ENCODE measurements at places on chromosomes 7 and 10.

DNA sequence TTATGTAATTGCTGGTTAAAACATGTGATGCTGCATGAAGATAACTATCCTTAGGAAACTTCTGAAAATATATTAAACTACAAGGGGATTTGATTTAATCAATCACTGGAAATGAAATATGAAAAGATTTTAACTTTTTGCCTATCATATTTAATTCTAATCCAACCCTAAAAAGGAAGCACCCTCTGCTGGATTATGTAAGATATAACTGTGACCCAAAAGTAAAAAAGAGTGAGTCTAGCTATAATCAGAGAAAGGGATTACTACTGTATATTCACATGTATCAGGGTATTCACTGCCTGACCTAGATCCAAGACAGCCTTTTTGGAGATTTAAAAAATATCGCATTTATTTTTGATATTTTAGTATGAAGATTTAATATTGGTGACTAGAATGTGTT lies 295.5 kb downstream of the MDFIC start:
- peak; percentile 22 for DNase-seq

DNA sequence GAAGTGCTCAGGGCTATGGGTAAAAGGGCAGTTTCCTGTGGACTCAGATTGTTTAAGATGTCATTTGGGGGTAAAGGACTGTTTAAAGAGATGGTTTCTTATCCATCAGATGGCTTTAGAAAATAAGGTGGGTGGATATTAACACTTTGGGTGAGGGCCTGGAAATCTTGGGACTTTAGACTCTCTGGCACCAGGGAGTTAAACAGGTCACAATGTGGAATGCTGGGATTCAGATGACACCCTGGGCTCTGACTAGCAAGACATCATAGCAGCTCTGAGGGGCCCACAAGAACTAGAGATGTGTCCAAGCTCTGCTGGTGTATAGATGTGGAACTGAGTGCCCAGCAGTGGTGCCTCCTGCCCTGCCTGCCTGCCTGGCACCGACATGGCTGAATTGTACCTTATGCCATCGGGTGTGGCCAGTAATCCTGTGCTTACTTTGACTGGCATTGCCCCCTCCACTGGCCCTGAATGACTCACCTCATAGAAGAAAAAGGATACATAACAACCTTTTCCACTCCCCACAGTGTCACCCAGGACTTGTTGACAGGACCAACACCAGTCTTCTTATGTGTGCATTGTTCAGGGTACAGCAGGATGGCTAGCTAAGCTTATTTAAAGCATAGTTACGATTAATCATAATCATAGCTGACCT lies 100.0 kb upstream of the PRR15 start:
- DNase-seq: no peak

DNA sequence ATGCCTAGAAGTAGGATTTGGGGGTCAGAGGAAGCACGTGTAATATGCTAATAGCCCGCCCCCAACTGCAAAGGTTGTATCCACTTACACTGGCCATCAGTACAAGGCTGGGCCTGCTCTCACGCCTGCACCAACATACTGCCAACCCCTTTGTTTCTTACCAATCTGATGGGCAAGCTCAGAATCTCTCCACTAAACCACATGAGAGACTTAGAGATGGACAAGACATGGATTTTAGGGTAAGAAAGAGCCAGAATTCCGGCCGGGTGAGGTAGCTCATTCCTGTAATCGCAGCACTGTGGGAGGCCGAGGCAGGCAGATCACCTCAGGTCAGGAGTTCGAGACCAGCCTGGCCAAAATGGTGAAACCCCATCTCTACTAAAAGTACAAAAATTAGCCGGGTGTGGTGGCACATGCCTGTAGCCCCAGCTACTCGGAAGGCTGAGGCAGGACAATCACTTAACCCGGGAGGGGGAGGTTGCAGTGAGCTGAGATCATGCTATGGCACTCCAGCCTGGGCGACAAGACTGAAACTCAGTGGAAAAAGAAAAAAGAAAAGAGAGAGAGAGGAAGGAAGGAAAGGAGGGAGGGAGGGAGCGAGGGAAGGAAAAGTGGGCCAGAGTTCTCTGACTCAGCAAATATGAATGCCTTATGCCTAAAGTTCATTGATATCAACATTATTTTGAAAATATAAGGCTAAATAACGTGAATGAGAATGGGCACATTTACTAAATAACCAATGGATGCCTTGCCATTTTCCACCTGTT lies 162.2 kb downstream of the SLIT1 start:
- peak; percentile 18 for DNase-seq

DNA sequence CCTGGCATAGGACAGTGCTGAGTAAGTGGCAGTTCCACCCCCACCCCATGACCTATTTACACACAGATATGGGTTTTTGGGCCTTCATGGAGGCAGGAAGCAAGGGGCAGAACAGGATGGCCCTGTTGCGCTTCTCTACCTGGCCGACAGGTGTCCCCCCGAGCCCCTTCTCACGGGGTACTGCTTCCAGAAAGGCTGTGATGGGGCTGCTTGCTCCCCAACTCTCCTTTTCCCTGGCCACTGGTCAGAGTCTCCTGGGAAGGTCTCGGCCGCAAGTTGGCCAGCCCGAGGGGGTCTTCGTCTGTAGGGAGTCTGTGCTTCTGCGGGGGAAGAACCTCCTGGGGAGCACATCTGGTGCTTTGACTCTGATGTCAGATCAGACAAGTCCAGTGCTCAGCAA lies 139.8 kb upstream of the TNS3 start:
- DNase-seq: no peak
